ENCODE measurements at places on chromosomes 2 and 18.
A peak's percentile ranks its signal among the peaks of the same experiment; 100 is the strongest.

DNA sequence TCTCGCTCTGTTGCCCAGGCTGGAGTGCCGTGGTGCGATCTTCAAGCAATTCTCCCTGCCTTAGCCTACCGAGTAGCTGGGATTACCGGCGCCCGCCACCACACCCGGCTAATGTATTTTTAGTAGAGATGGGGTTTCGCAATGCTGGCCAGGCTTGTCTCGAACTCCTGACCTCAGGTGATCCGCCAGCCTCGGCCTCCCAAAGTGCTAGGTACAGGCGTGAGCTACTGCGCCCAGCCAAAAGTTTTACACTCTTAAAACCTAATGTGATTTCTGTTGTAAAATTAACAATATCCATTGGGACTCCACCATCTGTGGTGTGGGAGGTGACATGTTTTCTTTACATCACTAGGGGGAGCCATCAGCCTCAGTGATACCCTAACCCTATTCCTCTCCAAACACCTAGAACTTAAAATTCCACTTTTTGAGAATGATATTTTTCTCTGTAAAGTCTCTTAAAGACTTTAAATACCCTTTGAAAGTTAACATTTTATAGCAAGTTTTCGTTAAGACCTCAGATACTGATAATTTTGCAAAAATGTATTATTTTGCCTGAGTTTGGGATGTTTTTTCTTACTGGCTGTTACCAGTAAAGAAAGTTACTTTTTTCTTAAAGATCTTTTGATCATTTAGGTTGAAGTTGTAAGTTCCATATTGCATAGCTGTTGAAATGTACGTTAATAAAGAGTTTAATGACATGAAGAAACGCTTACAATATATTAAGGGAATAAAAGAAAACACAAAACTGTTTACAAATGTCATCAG, 11.6 kb upstream of the EIF2AK2 start:
- H3K4me1 ChIP-seq: no peaks in the 10 kb centered on the region

DNA sequence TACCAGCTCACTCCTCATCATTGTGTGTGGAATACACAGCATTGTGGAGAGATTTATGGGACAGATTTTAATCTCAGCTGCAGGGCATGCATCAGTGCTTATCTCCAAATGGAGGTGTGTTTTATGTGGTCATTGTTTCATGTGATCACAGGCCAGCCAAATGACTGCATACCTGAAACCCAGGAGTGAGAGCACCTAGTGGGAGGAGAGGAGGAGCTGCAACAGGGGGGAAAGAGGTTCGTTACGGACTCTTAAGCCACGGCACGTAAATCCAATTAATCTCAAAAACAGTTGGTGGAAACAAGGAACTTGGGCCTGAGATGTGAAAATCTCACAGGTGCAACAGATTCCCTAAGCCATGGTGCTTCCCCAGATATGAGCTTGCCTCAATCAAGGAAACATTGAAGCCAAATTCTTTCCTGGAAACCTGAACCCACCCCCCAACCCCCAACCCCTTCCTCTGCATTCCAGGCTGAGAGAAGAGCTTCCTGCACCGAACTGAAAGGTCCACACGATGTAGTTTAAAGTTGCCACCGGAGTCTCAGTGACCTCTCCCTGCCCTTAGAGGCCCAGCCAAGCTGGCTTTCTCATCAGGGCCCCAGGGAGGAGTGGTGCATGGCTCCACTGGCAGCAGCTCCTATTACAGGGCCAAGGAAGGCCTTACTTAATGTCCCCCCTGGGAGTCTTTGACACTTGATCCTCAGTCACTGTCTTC, 167.4 kb downstream of the C1D start:
- no peaks in the 10 kb centered on the region for H3K36me3 ChIP-seq
- no peak overlapping the region for H3K4me3 ChIP-seq
- no peaks in the 10 kb centered on the region for H3K4me1 ChIP-seq

- H3K27me3 ChIP-seq: no peaks in the 10 kb centered on the region
- peak overlapping the region; percentile 45 for H3K27ac ChIP-seq
- no peak for DNase-seq
These were observed 116.7 kb upstream of the COPS8 start for GRCh38 chr2:236968880-236969534.

DNA sequence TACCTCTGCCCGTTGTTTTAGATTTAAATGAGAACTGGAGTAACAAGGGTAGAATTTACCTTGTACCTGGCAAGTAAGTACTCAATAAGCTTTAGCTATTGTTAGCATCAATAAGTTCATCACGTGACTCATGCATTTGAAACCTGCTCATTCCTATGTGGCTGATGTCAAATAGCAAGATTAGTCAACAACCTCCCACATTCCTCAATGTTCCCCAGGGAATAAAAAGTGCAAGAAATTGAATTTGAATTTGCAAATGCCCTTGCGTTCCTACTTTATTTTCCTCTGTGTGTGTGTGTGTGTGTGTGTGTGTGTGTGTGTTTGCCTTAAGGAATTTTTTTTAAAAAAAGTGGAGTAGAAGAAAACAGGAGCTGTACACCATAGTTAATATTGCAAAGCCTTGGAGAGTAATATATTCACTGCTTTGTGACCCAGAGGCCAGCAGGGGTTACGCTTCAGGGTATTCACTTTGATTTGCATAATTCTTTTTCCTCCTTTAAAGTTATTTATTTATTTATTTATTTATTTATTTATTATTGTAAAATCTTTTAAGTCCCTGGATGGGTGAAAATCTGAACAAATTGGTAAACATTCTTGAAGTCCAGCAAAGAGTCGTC, 43.9 kb upstream of the DNAH7 start:
- H3K36me3 ChIP-seq: no peaks in the 10 kb centered on the region
- H3K27me3 ChIP-seq: no peaks in the 10 kb centered on the region
- H3K4me1 ChIP-seq: peaks cover 25% of the 10 kb centered on the region
- no peak for DNase-seq

DNA sequence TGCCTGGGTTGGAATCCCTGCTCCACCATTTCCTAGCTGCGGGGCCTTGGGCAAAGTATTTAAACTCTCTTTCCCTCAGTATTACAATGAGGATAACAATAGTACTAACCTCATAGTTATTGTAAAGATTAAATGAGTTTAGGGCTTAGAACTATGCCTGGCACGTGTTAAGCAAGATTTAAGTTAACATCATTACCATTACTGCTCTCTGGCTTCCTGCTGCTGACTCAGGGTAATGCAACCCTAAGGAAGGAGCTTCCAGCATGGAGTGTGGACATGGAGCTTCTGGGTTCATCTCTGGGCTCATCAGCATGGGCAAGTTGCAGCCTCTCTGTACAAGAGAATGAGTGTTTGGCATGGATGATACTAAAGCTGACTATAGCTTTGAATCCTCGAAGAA, 374.2 kb upstream of the MAP2 start:
- H3K4me1 ChIP-seq: no peaks in the 10 kb centered on the region
- no peaks in the 10 kb centered on the region for H3K27me3 ChIP-seq
- H3K4me3 ChIP-seq: no peak overlapping the region
- no peaks in the 10 kb centered on the region for H3K36me3 ChIP-seq
- no peak for DNase-seq
- H3K27ac ChIP-seq: no peak overlapping the region
